ENCODE measurements at places on chromosomes 2 and 18. TPM values are rescaled to one million over a fixed set of nuclear protein-coding genes. Genes with fewer than 3 reads are reported as not detected.

DNA sequence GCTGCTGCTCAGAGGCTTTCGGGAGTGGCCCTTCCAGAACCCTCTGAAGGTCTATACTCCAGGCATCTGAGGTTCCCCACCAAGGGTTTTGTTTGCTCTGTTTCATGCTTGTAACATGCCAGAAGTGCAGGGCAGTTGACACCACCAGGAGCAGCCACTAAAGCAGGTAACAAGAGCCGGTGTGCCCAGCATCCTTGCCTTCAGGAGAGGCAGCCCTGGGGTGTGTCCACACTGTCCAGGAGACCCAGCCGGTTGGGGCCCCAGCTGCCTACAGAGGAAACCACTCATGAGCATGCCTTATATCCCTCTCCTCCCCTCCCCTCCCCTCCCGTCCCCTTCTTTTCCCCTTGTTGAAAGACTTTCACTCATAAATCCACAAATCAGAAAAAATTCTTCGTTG is 93.1 kb downstream of the CD8B2 start:
- DNase-seq, result peak; percentile 36

- DNase-seq, result no peak
Observed at GRCh38 chr2:189557373-189557772, 23.2 kb downstream of the SLC40A1 start.

CFAP221 gene
- total RNA-seq, result 26.3 TPM

DNA sequence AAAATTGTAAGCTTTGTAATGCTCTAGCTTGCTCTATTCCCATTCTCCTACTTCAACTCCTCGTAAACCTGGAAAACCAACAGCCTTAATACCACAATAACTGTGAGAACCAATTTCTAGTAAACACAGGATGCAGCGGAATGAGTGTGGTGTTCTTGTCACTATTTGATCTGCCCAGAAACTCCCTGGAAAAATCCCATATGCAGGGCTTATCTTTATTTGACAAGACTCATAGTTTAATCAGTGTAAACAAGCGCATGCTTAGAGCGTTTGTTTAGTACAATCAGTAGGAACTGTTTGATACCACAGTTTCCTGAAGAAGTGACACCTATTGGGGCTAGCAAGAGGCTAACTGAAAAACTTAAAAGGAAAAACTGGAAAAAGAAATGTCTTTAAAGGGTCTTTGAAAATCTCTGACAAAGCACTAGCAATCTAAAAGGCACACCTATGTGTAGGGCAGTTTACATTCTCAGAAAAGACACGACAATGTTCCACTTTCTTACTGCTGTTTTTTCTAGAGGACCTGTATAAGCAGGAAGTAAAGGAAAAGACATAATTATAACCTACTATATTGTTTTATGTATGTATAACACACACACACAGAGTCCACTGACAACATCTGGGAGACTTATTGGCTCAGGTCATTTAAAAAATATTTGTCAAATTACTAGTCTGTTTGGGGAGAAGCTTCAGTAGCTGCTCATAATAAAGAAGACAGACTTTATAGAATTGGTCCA is 241.4 kb upstream of the KLHL14 start:
- no peak for DNase-seq

- DNase-seq, result no peak
Observed at GRCh38 chr2:122114421-122114820, 359.0 kb downstream of the TSN start.

Data from upper lobe of right lung (tissue), 1 donor.